ENCODE measurements at places on chromosomes 5 and 9.

- DNase-seq: no peak
Measured at GRCh38 chr5:173290477-173291131, 37.6 kb downstream of the STC2 start.

DNA sequence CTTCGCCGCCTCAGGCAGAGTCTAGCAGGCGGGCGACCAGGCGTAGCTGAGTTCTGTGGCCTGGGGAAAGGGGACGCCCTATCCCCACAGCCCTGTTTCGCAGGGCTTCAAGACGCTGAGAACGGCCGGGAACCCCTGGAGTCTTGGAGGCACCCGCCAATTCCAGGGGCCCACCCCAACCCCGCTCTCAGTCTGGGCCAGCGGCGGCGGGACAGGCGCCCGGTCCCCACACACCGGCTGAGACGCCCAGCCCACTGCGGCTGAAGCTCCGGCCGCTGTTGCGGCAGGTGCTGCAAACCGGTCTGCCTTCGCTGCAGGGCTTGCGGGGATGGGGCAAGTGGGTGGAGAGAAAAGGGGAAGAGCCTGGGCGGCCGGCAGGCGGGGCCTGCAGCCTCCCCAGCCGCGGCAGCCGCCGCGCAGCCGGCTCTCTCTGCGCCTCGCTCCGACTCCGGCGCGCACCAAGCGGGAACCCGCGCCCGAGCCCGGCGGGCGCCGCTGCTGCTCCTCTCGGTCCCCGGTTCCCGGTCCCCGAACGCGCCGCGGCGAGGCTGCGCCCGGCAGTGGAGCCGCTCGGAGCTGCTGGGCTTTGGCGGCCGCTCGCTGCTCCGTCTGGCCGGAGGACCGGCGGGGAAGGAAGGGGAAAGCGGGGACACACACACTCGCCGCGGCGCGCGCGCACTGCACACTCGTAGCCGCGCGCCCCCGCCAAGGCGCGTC, at the start of gene PIP5K1B:
TSS of gene PIP5K1B (plus strand) at position 427 of the 717 bp plus-strand sequence. CDS start 117,375 bp downstream, outside the sequence.
- peak; percentile 28 for DNase-seq

- DNase-seq: no peak
Measured at GRCh38 chr5:88823201-88823600, 59.8 kb downstream of the MEF2C start.

GRCh38 chr5:6772886-6773285, 59.7 kb downstream of the TENT4A start:
- DNase-seq: no peak

DNA sequence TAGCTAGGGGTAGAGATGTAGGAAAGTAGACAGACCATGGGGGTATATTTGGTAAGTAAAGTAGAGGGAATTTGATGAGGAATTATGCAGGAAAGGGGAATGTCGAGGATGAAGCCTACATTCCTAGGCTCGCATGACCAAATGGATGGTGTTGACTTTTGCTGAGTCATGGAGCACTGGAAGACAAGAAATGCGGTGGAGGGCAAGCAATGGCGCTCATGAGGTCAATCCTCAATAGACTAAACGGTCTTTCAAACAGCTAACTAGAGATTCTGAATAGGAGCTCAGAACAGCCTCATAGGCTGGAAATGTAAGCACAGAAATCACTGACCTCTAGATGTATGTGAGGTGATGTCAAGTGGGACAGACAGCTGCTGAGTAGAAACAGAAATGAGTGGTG, 50.7 kb upstream of the FST start:
- DNase-seq: no peak

DNA sequence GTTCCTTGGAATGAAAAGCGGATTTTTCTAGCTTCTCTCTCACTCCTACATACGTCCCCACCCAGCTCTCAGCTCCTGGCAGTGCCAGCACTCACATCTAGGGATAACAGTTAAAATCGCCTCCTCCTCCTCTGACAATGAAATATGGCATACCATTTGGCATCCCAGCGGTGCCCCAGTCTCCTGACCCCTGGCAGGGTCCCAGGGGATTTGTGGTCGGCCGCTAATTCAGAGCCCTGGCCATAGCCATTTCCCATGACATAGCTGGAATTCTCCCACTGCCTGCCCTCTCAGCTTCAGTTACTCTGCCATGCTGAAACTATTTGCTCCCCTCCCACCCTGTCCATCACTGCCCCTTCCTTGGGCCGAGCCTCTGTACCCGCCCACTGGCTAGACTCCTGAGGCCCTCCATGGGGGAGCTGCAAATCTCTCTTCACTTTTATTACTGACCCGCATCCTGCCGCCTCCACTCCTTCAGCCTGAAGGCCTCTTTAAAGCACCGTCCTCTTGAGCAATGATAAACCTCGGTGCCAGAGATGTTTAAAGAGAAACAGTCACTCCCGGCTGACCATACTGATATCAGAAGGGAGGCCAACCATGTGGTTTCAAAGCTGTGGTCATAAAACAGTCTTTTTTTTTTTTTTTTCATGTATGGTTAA, 139.8 kb downstream of the SLIT3 start:
- DNase-seq: peak; percentile 69

GRCh38 chr5:95940758-95941682, 20.6 kb downstream of the ELL2 start:
- DNase-seq: no peak

GRCh38 chr5:76971511-76971910, 18.7 kb downstream of the CRHBP start:
- no peak for DNase-seq

- peak; percentile 58 for DNase-seq
Measured at GRCh38 chr9:87285183-87285850, 212.3 kb upstream of the DAPK1 start.

- DNase-seq: no peak
Measured at GRCh38 chr9:121249563-121249962, 18.4 kb upstream of the GSN start.

- DNase-seq: no peak
Measured at GRCh38 chr5:40685193-40685592, 5.5 kb downstream of the PTGER4 start.

DNA sequence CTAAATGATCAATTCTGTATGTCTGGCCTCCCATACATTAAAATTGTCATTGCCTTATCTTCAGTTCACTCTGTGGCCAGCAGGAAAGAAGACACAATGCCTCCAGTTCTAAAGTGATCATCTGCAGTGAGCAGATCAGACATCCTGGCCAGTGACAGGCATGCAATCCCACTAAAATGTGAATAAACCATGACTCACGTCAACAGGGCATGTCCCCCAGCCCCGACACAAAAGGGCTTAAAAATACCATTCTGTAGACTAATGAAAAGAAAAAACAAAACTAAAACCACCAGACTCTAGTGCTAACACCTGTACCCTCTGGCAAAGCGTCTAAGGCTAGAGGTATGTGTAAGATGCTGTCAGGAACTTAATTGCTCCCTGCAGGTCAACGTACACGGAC, 38.5 kb downstream of the DDX31 start:
- peak; percentile 41 for DNase-seq

GRCh38 chr5:33761139-33761538, 130.7 kb downstream of the ADAMTS12 start:
- DNase-seq: no peak

GRCh38 chr5:51385216-51385615, 2.0 kb downstream of the ISL1 start:
- DNase-seq: no peak

- DNase-seq: no peak
Measured at GRCh38 chr9:37149666-37150308, 29.4 kb downstream of the ZCCHC7 start.

DNA sequence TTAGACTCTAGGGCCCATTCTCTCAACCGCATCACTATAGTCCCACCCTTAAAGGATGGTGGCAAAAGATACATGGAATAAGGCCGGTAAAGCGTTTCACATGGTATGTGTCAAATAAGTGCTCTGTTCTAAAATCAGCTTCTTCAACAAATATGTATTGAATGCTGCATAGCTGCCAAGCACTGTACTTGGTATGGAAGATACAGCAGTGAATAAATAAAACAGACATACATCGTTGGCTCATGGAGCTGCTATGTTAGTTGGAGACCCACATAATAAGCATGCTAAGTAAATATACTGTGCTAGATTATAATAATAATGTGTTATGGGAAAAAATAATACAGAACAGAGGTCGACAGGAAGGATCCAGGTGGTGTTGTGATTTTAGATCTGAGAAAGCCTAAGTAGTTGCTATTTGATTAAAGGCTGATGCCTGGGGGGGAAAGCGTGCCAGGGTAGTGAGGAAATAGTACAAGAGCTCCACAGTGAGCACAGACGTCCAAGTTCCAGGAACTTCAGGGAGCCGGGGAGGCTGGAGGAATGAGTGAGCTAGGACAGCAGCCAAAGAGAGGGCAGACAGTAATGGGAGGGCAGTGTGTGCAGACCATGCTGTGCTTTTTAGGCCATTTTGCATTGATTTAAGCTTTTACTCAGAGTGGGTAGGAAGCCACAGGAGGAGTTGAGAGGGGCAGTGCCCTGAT, 93.7 kb downstream of the JAKMIP2 start:
- DNase-seq: peak; percentile 46

GRCh38 chr9:134039386-134040175, 14.3 kb downstream of the BRD3OS start:
- DNase-seq: no peak

DNA sequence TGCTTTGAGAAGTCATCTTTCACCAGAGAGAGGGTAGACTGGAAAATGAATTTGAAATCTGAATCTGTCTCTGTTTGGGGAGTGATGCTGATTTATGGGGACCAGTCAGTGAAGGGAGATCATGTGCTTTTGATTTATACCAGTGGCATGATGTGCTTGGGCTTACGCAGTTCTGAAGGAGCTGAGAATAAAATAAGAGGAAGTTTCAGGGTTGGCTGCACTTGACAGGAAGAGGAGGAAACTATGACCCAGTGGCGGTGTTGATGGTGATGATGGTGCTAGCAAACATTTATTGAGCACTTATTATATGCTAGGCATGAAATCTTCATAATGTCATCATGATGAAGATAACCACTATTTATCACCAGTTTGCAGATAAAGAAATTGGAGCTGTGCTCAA, 136.4 kb upstream of the GLRA1 start:
- DNase-seq: no peak

DNA sequence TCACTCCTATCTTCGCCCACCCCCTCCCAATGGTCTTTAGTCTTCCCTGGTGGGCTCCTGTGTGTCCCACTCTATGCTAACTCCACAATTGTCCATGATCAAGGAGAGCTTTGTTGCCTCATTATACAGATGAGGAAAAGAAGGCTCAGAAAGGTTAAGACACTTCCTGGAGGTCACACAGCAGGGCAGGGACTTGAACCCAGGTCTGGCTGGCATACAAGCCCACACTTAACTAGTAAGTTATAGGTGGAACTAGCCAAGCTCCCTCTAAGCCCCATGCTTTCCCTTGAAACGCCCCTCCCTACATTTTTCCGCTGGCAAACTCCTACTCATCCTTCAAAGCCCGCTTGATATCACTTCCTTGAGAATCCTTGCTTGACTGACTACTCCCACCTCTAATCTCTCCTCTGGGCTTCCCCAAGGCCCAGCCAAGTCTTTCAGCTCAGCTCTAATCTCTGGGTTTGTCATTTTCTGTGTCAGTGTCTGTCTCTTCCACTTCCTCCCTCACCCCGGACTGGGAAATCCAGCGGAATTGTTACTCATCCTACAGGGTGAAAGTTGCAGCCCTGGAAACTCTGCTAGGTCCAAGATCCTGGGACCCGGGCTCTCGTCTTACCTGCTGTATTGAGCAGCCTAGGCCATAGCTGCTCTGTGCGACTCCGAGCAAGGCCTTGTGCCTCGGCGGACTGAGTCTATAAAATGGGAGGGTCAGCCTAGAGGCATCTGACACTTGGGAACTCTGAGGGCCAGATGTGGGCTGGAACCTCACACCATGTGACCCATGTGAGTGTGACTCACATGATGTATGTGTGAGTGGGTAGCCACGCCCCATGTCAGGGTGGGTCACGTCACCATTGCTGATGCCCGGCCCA, 144.5 kb downstream of the GAPVD1 start:
- DNase-seq: no peak

- no peak for DNase-seq
Measured at GRCh38 chr5:86463339-86463738, 154.4 kb upstream of the COX7C start.

DNA sequence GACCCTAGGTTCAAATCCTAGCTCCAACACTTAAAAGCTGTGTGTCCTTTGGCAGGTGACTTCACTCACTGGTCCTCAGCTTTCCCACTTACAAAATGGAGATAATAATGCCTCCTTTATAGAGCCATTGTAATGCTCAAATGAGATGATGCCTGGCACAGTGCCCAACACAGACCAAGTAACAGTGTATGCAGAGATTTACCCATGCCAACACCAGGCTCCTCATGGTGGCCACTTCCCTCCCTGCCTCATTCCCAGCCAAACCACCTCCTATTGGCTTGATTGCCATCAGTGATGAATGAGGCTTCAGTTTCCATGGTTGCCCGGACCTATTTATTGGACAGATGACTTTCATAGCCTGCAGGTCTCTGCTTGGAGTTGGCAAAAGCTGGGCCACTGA, 469.4 kb downstream of the CDK5RAP2 start:
- DNase-seq: no peak

- DNase-seq: peak; percentile 37
Measured at GRCh38 chr5:145347026-145347616, 488.0 kb downstream of the PRELID2 start.

DNA sequence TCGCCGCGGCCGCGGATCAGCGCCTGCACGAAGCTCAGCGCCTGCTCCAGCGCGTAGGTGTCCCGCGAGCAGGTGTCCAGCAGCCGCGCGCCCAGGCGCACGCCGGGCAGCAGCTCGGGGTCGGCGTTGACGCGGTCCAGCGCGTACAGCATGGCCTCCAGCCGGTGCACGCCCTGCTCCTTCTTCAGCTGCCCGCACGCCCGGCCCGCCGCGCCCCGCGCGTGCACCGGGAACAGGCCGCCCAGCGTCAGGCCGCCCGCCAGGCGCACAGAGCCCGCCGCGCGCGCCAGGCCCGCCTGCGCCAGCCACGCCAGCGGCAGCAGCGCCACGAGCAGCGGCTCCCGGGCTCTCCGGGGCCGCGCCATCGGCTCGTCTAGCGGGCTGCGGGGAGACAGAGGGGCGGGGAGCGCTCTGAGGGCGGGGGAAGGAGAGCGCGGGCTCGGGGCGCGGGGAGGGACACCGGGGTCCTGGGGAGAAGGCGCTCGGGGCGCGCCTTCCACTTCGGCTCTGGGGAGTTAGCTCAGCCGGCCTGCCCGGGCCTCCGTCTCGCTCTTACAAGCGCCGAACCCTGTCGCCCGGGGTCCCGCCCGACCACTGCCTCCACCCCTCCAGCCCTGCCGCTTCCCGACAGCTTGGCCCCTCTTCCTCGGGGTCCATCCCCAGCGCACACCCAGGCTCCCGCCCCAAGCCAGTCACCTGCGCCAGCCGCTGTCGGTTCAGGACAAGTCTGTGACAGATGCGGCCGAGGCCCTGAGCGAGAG, at the start of gene GRM6:
TSS of gene GRM6 (minus strand) at position 741 of the 761 bp plus-strand sequence. CDS start at position 365, 376 bp downstream.
- DNase-seq: no peak
